Hematopoietic multipotent progenitor cell treated with erythropoietin and hydrocortisone succinate and interleukin-3 and kit ligand, for 4 days (in vitro differentiated cells): ENCODE measurements at places on chromosomes 5 and 9.

DNA sequence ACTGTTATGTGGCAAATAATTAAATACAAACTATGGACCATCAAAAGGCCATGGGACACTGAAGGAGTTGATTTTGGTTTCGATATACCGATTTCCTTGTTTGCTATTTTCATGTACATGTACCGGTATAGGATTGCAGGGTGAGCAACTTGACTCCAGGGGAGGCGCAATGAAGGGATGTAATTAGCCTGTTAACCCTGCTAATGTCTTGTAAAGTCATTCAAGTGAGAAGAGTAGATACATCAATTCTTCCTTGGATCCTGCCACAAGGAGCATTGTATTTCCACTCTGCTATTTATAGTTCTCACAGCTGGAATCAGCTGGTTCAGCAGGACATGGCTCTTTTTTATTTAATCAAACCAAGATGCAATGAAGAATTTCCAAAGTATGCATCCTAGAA is 102.0 kb downstream of the STK32A start:
- DNase-seq: no peak

DNA sequence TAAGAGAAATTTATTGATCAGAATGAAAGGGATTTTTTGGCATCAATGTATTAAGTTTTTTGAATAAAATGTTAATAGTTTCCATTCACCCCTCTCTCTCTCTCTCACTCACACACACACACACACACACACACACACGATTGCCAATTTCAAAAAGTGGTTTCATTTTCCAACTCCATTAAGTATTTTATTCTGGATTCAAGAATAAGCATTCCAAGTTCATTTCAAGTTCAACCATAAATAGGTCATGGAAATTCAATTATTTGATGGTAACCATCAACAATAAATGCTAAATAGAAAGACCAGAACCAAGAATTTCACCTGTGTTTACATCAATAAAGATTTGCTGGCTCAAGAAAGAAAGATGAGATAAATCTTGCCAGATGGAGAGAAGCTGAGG is 171.6 kb downstream of the ADAMTS12 start:
- DNase-seq: no peak

DNA sequence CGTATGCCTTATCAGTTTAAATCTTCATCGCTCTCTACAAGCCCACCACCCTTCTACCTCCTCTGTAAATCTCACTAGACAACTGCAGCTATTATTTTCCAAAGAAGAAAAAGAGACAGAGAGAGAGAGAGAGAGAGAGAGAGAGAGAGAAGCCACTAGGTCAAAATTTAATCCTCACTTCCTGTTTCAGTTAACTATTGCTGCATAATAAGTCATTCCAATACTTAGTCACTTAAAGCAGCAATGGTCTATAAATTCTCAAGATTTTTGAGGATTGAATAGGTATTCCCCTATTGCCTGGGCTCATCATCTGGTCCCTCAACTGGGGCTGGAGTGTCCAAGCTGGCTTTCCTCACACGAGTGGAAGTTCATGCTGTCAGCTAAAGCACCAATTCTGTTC is 68.8 kb downstream of the ITGA1 start:
- DNase-seq: no peak

GRCh38 chr9:2876320-2876719 is 32.4 kb upstream of the PUM3 start:
- DNase-seq: no peak

DNA sequence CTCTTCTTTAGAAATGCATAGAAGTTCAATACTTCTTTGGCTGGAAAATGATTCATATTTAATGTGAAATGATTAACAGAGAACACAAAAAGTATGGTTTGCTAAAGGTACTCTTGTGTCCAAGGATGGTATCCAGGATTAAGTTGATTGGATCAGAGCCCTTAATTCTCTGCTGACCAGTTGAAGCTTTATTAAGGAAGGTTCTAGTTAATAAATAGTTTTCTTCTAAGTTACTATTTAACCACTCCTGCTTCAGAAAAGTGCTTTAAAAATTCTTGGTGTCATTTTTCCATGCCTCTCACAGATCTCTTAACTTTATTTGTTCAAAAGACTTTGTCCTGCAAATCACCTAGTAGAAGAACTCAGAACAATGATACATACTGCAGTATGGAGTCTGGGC is 134.3 kb downstream of the MEF2C start:
- no peak for DNase-seq

- DNase-seq: no peak
Measured at GRCh38 chr9:36123515-36123914, 13.0 kb upstream of the GLIPR2 start.

DNA sequence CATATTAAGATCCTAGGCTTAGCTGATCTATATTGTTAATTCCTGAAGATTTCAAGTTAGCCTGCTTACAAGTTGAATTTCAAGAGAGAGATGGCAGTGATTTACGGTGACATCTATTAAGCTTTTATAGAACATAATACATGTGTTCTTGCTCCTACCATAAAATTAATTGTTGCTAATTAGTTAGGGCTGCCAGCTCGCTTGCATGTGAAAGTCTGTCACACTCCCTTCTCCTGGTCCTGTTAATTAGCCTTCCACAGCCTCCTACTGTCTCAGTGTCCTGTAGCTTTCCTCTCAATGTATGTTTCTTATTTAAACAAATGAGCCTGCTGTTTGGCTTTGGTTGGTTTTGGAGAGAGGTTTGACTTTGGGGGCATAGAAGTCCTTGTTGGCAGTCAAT is 247.2 kb downstream of the NTRK2 start:
- no peak for DNase-seq

DNA sequence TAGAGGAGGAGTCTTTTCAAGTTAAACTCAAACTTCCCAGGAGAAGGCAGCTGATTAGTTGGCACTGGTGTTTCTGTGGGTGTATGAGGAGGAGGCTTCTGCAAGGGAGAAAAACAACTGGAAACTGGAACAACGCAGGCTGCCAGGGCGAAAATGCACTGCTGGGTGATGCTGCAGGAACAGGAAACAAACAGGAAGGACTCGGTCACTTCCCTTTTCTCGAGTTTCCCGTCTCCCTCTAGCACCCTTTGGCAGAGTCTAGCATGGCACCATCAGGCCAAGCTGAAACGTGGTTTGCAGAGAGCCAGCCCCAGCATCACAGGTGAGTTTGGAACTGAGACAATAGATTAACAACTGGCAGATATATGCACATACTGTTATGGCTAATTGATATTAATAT is 77.5 kb upstream of the CAST start:
- peak; percentile 13 for DNase-seq

- no peak for DNase-seq
Measured at GRCh38 chr5:121313886-121314285, 537.8 kb upstream of the FTMT start.

- DNase-seq: no peak
Measured at GRCh38 chr9:4349816-4350418, 50.0 kb upstream of the GLIS3 start.

DNA sequence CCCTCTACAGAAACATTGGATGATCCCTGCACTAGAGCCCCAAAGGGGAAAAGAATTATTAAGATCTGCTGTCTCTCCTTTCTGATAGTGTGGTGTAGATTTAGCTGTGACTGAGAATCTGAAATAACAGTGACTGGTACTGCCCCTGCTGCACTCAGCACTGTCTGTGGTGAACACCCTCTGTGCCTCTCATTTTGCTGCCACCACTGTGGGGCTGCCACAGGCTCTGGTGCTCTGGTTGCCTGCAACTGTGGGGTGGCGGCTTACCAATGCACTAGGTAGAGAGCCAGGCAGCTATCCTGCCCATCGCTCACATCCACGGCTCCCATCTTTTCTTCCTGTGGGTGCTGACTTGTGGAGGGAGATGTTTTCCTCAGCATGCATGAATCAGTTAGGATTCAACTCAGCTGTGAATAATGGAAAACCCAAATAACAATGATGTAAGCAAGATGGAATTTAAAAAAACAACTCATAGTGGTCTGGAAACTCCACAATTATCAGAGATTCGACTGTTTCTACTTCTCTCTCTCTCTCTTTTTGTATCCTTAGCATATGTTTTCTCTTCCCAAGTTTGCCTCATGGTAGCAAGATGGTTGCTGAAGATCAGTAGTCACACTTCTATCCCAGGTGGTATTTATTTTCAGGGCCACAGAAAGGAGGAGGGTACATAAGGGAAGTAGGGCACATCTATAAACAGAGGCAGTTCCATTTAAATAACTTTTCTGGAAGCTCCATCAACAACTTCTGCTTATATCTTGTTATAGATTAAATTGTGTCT is 99.8 kb upstream of the DAP start:
- no peak for DNase-seq

GRCh38 chr5:73443829-73444498 is 4.6 kb downstream of the FOXD1 start:
- no peak for DNase-seq

DNA sequence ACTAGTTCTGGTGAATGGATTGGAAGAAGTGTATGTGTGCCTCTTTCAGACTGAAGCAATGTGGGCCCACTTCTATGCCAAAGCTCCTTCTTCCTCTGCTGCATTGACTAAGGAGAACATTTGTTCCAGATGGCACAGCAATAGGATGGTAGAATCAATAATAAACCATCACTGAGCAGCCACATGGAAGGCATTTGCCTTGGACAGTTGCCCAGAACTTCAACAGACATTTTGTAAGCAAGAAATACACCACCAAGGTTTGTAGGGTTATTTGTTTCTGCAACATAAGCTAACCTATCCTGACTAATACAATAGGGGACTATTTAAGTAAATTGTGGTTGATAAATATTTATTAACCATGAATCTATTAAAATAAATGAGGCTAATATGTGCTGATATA is 37.7 kb upstream of the CSNK1G3 start:
- DNase-seq: no peak

DNA sequence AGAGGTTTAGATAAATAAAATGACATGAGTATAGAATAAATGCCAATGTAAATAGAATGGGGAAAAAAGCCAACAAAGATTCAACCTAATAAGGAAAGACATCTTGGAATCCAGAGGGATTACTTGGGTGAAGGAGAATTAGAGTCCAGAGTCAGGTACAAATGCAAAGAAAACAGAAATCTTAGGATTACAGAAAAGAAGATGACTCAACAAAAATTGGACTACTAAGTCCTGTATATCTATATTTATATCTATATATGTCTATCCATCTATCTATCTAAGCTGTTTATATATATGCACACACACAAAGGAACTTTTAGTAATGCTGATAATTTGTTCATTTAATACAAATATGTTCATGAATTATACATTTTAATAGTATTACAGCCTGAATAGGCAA is 27.6 kb downstream of the FAM174A start:
- no peak for DNase-seq

GRCh38 chr5:173744551-173744950 is 128.1 kb upstream of the BOD1 start:
- DNase-seq: no peak

DNA sequence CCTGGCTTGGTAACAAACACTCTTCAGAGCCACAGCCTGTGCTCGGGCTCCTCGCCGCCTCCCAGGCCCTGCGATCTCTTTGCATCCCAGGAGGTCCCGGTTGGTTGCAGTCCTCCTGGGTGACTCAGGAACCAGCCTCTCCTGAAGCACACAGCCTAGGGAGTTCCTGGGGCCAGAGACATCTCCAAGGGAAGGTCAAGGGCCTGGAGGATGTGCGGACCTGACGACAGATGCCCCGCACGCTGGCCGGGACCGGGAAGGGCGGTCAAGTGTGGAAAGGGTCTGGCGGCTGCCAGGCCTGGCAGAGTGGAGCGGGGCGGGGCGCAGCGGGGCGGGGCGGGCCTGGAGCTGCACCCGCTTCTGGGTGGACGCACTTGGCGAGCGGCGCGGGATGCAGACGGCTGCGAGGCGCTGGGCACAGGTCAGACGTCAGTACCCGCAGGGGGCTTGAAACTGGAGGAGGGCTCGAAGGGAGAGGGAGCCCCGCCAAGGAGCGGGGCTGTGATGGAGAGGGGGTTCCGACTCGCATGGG is 45.0 kb upstream of the PRSS3 start:
- no peak for DNase-seq

DNA sequence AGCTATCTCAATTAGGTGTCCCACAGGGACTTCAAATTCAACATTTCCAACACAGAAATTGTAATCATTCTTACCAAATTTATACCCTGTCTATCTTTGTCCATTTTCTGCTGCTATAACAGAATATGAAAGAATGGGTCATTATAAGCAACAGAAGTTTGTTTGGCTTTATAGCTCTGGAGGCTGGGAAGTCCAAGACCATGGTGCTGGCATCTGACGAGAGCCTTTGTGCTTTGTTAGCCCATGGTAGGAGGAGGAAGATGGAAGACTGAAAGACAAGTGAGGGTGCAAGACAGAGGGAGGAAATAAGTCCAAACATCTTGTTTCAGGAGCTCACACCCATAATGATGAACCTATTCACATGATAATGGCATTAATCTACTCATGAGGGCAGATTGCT is 72.2 kb downstream of the CWC27 start:
- DNase-seq: no peak

- no peak for DNase-seq
Measured at GRCh38 chr5:14003513-14003912, 59.0 kb upstream of the DNAH5 start.

- DNase-seq: no peak
Measured at GRCh38 chr5:178125253-178125906, 5.4 kb upstream of the RMND5B start.

DNA sequence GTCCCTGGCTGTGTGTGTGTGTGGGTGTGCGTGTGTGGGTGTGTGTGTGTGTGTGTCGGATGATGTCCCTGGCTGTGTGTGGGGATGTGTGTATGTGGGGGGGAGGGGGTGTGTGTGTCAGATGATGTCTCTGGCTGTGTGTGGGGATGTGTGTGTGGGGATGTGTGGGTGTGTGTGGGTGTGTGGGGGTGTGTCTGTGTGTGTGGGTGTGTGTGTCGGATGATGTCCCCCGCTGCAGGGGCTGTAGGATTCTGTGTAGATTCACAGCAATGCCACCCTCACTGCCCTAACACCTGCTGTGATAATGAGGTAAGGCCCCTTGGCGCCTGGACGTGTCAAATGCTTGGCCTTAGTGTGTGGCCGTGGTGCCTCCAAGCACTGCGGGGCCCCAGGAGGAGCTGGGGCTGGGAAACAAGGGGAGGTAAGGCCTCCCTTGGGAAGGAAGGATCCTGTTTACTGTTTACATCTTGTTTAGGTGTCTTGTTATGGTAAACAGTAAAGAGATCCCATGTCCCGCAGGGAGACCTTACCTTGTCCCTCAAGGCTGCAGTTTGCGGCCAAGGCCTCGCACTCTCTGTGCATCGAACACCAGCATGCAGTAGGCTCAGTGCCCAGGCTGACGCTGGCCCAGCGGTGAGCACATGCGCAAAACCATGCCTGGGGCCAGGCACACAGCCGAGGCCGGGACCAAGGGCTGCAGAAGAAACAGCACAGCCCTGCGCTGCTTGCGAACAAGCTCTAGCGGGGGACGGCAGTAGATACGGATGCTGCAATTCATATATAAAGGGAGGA is 24.1 kb downstream of the AHRR start:
- no peak for DNase-seq

GRCh38 chr9:123041489-123041888 is 8.0 kb downstream of the GPR21 start:
- DNase-seq: no peak

DNA sequence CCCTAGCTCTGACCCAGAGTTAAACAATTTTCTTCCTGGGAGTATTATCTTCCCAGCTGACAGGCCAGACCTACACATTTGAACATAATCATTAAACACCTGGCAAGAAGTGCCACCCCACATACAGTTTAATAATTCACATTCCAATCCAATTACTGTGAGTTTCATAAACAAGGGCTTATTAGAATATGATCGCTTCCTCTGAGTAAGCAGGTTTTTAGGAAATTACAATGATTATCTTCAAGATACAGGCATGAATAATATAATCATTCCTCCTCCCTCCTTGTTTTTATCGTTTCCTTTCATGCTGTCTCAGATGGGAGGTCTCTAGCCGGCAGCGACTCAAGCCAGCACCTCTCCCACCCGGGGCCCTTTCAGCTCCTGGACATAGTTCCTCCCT is 15.8 kb upstream of the KIF4B start:
- peak; percentile 68 for DNase-seq

- DNase-seq: peak; percentile 72
Measured at GRCh38 chr9:78213712-78214111, 22.2 kb upstream of the CEP78 start.
